Lung microvascular endothelial cell (primary cell): ENCODE measurements at places on chromosomes 6 and 20.

DNA sequence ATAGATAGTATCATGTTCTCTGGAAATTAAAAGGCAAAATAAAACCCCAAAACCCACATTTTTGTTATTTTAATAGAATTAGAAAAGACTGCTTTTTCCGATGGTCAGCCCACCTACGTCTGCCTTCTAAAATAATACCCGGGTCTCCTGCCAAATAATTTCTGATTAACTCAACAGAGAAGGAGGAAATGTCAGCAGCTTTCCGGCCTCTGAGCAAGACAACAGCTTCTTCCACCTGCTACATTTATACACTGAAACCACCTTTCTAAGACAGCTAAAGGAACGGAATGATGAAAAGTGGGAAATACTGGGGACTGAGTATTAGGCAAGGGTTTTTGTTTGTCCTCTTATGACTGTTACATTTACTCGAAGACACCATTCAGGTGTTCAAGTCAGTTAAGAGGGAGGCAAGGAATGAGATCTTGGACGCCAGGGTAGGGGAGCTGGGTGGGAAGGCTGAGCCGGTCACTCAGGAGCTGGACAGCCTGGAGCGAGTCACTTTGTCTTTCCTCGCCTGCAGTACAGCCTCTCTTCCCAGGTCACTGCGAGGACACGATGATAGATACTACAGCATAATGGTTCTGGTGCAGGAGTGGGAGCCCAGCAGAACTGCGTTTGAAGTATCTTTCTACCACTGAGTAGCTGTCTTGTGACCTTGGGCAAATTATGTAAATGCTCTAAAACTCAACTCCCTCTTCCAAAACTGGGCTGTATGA lies 96.3 kb upstream of the QKI start:
- DNase-seq: peak; percentile 52

DNA sequence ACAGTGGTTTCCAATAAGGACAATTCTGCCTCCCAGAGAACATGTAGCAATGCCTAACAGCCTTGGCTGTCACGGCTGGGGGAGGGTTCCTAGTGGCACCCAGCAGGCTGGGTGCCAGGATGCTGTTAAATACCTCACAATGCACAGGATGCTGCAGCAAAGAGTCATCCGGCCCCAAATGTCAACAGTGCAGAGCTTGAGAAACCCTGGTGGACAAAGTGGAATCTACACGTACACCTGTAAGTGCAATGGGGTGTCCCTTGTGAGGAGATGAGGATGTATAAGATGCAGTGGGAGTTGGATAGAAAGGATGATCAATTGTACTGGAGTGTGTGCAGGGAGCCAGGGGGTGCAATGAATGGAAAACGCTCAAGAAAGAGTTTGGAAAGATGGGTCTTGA lies 142.4 kb downstream of the FNDC1 start:
- no peak for DNase-seq

DNA sequence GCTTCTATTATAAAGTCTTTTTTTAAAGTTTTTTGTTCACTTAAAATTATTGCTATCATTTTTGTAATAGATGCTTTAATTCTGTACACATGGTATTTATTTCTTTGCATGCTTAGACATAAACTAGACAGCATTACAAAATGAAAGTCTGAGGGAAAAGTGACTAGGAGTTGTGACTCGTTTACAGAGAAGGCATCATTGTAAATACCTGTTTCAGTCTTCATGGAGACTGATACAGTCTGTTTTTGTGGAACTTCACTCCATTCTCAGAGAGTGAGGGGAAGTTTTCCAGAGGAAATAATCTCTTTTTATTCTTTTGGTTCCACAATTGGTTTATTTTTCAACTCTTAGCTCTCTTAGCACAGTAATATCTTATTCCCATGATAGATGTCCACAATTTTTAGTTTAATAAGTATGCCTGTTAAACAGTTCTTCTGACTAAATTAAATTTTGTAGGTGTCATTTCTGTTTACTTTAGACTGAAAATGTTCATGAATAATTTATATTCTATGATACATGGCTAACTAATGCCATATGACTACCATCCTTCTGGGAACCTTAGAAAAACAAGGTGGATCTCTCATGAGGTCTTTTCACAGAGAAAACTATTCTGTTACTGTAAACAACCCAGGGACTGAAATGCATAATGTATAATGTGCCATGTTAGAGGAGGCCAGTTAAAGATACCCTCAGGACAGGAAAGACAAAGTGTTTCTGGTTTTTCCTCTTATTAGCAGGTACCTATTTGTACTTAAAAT lies 69.2 kb downstream of the MYO6 start:
- no peak for DNase-seq

DNA sequence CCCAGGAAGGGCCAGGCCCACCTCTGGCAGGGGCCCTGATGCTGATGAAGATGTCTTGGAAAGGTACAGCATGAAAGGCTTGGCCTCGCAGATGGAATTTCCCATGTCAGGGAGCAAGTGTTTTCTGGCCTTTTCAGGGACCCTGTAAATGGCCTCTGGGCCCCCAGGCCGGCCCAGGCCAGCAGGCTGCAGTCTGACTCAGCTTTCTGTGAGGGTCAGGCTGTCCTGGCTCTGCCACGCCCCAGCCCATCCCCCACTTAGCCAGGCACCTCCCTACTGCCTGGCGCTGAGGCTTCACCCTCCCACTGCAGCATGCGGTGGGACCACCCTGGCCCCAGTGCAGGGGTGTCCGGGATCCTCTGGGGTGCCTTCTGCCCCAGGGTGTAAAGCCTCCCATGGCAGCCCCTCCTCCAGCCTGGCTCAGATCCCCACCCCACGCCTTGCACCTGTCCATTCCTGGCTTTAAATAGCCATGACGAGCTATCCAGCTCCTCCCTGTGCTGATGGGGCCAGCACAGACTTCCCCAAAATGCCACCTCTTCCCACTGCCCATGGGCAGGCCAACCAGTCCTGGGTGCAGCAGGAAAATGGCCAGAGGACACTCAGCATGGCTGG lies 35.6 kb upstream of the GATA5 start:
- no peak for DNase-seq

DNA sequence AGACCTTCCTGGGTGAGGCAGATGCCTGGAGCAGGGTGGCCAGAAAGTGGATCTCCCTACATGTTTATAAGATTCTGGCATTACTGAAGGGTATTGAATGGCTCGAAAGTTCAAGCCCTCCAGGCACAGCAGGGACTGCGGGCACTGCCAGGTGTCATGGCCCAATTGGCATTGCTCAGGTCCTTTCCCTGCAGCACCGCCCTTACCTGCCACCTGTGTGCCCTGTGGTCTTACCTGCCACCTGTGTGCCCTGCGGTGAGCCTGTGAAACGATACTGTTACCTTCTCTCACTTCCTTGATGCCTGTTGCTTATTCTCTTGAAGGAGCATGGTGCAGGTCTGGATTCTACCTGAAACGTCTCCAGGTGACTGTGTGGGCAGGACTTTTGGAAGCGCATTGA lies 32.2 kb downstream of the SMOC2 start:
- DNase-seq: no peak

- DNase-seq: peak; percentile 44
Observed at GRCh38 chr6:29376003-29376402, 912 bp upstream of the OR12D3 start.

DNA sequence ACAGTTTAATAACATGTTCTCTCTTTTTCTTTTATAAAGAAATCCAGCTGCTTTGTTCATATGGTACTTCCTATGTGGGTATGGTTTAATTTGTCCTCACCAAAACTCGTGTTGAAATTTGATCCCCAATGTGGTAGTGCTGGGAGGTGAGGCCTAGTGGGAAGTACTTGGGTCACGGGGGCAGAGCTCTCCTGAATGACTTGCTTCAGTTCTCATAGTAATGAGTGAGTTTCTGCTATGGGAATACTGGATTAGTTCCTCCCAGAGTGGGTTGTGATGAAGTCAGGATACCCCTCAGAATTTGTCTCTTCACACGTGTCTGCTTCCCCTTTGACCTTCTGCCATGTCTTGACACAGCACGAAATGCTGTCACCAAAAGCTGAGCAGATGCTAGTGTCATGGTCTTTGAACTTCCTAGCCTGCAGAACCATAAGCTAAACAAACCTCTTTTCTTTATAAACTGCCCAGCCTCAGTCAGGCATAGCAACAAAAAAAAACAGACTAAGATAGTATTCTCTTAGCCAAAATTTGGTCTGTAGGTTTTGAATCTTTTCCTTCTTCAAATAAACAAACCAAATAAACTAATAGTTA lies 87.8 kb upstream of the HS3ST5 start:
- no peak for DNase-seq

DNA sequence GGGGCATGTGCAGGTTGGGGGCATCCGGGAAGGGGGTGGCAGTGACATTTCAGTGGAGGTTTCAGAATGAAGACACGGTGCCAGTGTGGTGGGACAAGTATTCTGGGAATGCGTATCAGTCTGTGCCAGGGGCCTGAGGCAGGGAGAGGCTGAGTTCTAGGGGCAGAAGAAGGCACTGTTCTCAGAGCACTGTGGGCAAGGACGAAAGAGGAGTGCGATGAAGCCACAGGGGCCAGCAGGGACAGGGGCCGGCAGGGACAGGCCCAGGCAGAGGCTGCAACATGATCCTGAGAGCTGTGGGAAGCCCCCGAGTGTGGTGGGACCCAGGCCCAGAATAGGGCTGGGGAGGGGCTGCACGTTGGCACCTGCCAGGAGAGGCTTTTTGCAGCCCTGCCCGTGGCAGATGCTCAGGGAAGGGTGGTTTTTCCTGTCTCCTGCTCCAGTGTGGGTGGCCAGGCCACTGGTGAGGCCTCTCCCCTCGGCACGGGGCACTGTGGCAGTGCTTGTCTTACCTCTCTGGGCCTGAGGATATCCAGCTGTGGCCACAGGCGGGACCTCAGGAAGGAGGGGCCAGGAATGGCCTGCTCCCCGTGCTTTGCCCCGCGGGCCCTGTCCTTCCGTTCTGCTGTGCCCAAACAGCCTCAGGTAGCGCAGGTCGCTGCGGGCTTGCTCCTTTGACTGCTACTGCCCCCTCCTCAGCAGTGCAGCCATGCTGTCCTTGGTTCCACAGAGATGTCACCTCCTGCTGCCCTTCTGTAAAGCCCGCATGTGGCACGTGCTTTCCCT lies 10.0 kb downstream of the ENTPD6 start:
- DNase-seq: no peak

GRCh38 chr20:17732907-17733521 lies 33.2 kb downstream of the BANF2 start:
- DNase-seq: no peak

GRCh38 chr20:33677991-33678702 lies 3.9 kb upstream of the NECAB3 start:
- DNase-seq: no peak

DNA sequence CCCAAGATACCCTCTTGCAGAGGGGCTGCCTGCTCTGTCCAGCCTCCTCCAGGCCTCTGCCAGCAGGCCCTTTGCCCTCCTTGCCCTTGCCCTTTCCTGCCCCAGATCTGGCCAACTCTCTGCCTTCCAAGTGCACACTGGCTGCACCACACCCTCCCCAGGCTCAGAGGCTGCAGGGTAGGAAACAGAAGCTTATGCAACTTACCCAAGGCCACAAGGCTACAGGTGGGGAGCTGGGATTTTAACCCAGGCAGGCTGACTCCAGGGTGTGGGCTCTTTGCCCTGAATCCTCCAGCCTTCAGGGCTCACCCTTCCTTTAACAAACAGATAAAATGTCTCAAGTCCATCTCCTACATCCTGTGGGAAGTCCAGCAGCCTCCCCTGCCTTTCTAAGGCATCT lies 14.5 kb upstream of the TRAF3IP2 start:
- no peak for DNase-seq

- DNase-seq: no peak
Observed at GRCh38 chr20:55576981-55577380, 428.3 kb downstream of the CBLN4 start.

GRCh38 chr20:50380697-50381040 lies 129.5 kb upstream of the PTPN1 start:
- DNase-seq: peak; percentile 48

DNA sequence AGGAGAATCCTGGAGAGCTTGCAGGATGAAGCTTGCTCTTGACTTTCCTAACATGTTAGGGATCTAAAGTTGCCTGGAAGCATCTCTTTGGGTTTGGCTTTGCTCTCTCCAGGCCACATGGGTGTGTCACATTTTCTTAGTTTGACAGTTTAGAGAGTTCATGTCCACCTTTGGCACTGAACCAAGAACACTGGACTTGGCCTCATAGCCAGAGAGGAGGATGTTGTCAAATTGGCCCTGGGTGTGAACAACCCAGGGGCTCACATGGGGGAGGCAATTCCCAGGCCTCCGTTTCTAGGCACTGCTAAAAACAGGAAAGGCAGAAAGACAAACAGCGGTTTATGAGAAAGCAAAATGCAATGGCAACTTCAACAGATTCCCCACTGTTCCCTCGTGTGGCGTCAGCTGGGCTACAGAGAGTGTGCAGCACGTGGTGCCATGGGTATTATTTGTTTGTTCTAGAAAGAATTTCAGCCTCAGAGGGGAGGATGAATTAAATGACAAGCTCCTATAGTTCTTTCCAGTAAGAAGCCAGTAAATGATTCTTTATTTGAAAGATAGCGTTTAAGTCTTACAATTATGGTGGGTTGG lies 93.9 kb downstream of the CLIC5 start:
- no peak for DNase-seq

DNA sequence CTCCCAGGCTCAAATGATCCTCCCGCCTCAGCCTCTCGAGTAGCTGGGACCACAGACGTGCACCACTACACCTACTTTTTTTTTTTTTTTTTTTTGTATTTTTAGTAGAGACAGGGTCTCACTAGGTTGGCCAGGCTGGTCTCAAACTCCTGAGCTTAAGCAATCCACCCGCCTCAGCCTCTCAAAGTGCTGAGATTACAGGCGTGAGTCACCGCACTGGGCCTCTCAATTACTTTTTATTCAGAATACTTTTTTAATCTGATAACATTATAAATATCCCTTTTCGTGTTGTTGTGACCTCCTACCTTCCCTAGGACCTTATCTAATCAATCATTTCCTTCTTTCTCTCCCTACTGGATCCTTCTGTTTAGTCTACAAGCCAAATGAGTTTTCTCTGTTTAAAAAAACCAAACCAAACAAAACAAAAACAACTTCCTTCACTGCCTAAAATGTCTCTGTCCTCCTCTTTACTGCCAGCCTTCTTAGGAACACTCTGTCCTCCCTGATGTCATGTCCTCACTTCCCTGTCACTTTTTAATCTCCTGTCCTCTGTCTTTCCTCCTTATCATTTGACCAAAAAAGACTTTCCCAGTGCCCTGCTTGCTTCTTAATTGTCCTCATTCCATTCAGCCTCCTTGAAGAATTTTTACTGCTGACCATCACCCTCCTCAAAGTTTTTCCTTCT lies 85.0 kb downstream of the CAP2 start:
- no peak for DNase-seq

GRCh38 chr6:145213614-145214013 lies 521.7 kb downstream of the EPM2A start:
- DNase-seq: no peak

DNA sequence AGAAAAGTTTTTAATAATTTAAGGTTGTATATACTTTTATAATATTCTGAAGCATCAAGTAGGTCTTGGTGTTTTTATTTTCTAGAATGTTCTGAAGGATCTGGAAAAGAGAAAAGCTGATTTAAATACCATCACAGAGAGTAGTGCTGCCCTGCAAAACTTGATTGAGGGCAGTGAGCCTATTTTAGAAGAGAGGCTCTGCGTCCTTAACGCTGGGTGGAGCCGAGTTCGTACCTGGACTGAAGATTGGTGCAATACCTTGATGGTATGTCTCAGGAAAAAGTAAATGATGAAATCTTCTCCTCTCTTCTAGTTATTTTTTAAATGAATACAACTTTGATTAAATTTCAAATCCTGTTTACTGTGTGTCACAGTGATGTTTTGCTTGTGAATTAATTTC lies 225.7 kb downstream of the UTRN start:
- no peak for DNase-seq
